Testis (tissue), 5 donors: ENCODE measurements at places on chromosomes 7 and 10. TPM values are rescaled to one million over a fixed set of nuclear protein-coding genes. Genes with fewer than 3 reads are reported as not detected.

OR13A1 gene
- 0.15 TPM for polyA plus RNA-seq

FRMPD2 gene
- polyA plus RNA-seq, result 18.7 TPM

NXPH1 gene
- polyA plus RNA-seq, result 0.94 TPM

PLEKHS1 gene
- 2.2 TPM for polyA plus RNA-seq

PLEKHA1 gene
- 66.6 TPM for polyA plus RNA-seq

DNA sequence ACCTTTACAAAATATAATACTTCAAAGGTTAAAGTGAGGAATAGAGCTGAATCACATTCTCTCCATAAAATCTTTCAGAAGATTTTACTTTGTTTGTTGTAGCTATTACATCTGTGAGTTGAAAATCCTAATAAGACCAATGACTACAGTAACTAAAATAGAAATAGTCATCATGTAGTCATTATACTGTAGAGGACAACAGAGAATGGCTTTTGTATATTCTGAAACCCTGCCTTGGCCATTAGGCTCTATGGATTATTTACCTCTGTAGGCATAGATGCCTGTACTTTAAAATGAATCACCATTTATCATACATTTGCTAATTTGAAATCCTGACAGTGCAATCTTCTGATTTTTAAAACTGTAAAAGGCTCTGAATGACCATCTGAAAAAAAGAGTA is 923.0 kb downstream of the REEP3 start:
- no peak for DNase-seq

GRCh38 chr10:26441491-26442214 is 3.5 kb downstream of the APBB1IP start:
- DNase-seq, result no peak

- no peak for DNase-seq
Measured at GRCh38 chr10:55858730-55859129, 502.3 kb downstream of the ZWINT start.

GRCh38 chr7:158302274-158303070 is 285.2 kb downstream of the PTPRN2 start:
- DNase-seq, result no peak

DNA sequence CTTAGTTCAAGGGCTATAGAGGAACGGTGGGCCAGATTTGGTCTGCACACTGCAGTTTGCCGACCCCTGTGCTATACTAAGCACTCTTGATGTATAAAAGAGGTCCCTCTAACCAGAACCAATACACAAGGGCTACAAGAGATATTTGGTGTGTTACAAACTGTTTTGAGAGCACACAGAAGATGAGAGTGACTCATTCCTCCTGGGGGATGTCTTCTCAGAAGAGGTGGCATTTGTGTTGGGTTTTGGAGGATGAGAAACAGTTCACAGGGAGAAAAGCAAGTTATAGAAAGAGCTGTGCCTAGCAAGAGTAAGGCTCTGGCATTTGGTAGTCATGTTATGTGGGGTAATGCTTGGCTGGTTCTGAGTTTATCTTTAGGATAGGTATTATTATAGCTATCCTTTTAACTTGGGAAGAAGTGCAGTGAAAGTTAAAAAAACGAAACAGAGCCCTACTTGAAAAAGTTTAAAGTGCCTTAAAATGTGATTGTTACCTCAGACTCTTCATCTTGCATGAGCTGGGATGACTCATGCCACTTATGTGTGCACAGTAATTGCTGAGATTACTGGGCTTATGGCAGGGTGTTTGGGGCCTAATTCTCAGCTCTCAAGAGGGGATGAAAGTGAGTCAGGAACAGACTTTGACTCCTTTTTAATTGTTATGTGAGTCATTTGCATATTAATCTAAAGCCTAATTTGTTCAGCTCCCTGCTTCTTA is 160.4 kb downstream of the KIF20B start:
- no peak for DNase-seq

DNA sequence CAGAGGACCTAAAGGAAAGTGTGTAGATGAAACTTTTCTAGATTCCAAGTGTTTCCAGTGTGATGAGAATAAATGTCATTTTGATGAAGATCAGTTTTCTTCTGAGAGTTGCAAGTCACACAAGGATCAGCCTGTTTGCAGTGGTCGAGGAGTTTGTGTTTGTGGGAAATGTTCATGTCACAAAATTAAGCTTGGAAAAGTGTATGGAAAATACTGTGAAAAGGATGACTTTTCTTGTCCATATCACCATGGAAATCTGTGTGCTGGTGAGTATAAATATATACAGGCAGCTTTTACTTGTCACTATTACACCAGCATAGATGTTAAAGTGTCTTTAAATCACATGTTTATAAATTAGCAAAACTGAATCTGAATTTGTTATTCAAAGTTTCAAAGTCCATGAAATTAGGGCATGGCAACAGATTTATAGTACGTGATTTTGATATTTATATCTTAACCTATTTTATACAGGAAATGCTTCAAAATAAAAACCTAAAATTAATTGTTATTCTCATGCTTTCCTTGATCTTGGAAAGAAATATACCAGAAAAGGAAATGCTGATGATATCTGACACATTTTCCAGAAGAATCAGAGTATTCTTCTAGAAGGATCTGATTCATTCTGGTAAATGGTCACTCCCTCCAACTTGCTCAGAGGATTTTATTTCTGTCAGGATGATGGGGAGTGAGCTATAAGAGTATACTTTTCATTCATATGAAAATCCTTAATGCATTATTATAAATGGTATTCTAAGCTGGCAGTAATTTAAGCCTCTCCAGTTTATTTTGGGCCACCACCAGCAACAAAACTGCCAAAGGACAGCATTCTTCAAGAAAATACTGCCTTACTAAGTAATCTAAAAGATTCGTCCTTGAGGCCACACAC is 71.4 kb downstream of the ITGB8 start:
- no peak for DNase-seq

DNA sequence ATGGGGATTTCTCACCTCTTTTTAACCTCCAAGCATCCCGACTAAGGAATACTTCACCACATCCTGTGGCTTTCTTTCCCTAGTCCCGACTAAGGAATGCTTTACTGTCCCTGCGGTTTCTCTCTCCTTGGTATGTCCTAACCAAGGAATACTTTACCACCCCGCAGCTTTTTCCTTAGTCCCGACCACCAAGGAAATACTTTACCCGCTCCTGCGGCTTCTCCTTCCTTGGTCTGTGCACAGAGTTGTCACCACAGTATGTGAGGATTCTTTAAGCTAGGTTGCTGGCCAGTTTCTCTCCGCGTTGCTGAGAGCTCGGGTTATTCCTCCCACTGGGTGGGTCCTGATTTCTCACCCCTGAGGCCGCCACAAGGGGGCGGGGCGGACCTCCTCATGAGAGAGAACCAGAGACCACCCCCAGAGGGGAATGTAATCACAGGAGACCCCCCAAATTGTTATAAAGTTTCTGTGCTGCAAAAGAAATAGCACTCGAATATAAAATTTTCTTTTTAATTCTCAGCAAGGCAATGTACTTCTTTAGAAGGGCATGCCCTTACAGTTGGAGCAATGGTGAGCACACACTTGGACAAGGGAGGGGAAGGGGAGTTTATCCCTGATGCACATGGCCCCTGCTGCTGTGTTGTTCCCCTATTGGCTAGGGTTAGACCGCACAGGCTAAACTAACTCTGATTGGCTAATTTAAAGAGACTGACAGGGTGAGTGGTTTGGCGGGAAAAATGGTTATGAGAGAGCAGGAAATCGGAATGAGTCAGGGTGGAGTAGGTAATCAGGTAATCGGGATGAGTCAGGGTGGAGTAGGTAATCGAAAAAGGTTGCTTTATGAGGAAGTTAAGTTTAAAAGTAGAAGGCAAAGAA is 12.8 kb downstream of the SUGCT start:
- no peak for DNase-seq

DNA sequence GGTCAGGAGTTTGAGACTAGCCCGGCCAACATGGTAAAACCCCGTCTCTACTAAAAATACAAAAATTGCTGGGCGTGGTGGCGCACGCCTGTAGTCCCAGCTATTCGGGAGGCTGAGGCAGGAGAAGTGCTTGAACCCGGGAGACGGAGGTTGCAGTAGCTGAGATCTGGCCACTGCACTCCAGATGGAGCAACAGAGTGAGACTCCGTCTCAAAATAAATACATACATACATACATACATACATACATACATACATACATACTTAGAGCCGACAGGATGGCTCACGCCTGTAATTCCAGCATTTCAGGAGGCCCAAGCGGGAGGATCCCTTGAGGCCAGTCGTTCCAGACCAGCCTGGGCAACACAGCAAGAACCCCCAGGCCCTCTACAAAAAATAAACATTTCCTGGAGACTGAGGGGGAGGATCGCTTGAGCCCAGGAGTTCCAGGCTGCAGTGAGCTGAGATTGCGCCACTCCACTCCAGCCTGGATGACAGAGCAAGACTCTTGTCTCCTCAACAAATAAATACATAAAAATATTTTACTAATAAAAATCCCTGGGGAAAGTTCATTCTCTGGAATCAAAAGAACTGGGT is 90.9 kb upstream of the TNRC18 start:
- no peak for DNase-seq

DNA sequence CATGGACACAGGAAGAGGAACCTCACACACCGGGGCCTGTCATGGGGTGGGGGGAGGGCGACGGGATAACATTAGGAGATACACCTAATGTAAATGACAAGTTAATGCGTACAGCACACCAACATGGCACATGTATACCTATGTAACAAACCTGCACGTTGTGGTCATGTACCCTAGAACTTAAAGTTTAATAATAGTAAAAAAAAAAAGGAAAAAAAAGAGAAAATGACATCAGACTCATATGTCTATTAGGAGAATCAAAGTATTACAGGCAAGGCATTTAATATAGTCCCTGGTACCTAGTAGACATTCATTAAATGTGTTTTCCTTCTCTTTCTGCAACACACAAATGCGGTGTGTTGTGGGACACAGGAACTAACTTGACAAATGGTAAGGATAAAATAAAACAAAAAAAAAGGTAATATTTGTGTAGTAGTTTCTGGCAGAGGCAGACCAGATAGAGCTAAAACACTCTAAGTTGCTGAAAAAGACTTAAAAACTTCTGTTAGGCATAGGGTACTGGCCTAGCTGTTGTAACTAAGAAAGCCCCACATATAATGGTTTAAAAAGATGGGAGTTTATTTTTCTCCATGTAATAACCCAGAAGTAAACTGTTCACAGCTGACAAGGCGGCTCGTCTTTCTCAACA is 68.8 kb downstream of the NAMPT start:
- DNase-seq, result no peak

DNA sequence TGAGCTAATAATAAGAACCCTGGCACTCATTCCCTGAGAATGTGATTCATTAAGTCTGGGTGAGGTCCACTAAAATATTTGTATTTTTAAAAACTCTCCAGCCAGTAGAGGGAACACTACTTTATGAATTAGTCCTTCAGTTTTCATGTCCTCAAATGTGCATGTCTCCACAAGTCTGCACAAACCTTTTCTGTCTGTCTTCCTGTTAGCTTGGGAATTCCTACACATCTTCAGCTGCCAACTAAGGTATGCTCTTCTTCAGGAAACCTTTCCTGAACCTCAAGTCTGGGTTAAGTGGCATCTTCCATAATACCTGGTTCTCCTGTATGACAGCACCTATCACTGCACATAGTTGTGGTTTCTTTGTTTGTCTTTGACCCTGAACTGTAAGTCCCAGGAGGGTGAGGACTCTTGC is 119.6 kb upstream of the MKX start:
- DNase-seq, result no peak

DNA sequence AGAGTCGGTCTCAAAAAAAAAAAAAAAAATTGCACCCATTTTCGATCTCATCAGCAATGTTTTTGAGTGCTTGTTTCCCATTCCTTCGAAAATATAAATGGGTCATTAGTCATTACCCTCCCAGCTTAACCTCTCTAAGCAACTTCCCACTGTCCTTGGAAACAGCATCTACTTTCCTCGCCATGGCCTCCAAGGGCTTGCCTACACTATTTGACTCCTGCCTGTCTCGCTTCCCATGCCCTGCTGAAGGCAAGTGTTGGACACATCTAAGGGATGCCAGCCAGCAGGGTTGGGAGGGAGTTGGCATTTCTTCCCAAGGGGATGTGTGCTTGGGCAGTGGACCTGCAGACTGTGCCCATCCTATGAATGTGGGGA is 12.7 kb upstream of the RHBDD2 start:
- DNase-seq, result no peak

- DNase-seq, result peak; percentile 54
Measured at GRCh38 chr7:87875151-87876039, 765 bp downstream of the SLC25A40 start.

- no peak for DNase-seq
Measured at GRCh38 chr10:48358162-48358561, 51.7 kb downstream of the MAPK8 start.

- DNase-seq, result peak; percentile 58
Measured at GRCh38 chr10:119542988-119543813, 682 bp upstream of the RGS10 start.

DNA sequence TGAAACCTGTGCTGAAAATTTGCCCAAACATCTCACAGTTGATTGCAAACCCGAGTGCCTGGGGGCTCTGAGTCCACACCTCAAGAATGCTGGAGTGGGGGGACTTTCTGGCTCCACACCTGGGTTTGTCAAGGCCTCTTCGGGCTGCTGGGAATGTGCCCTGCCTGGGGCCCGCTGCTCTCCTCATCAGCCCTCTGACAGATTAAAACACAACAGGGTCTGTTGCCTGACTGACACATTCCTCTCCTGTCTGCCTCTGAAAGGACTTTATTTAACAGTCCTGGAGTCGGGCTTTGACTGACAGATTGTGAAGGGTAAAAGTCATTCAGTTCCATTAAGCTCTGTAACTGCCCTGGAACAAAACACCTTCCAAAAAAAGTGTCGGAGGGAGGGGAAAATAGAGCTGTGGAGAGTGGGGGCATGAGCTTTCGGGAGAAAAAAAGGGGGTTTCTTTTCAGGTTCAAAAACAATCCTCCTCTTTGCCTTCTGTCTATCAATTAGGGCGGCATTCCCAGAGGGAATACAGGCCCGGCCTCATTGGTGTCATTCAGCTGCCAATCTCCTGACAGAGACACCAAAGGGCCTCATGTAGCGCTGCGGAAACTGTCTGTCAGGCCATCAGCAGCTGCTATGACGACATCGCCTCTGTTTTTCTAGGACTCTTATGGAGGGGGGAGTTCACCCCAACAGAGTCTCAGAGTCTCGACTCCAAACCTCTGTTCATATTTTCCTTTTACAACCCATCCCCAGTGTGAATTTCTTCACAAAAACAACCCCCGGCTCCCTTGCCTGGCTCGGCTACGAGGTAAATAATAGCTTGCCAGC is 398.8 kb upstream of the NFE2L3 start:
- DNase-seq, result no peak

DNA sequence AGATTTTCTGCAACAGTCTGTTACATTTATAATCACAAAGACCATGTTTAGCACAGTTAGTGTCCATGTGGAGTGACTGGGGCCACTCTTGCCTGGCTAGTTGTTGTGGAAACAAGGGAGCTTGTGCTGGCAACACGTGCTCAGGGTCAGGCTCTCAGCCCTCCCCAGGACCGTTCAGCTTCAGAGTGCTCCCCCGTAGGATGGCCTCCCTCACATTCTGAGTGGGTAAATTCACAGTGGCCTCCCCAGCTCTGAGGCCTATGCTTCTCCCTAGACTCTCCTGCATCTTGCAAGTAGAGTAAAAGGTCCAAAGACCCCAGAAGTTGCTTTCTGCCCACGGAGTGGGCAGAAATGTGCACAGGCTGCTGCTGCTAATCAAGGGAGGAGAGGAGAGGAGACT is 122.3 kb downstream of the ADCY1 start:
- peak; percentile 12 for DNase-seq
